ENCODE measurements at places on chromosomes 11 and 22.

DNA sequence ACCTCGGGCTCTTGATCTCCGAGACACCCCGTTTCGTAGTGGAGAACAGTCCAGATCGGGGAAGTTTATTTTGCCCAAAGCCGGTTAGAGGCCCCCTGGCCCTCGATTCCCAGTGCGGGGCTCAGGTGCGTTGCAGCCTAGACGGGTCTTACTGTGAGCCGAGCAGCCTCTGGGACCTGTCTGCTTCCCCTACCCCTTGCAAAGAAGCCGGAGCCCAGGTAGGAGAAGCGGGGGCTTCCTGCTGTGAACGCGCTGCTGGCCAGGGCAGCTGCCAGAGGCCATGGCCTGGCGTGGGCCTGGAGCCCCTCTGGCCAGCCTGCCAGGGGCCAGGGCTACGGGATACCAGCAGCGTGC, 621 bp downstream of the TSPO start:
- no peak for DNase-seq

DNA sequence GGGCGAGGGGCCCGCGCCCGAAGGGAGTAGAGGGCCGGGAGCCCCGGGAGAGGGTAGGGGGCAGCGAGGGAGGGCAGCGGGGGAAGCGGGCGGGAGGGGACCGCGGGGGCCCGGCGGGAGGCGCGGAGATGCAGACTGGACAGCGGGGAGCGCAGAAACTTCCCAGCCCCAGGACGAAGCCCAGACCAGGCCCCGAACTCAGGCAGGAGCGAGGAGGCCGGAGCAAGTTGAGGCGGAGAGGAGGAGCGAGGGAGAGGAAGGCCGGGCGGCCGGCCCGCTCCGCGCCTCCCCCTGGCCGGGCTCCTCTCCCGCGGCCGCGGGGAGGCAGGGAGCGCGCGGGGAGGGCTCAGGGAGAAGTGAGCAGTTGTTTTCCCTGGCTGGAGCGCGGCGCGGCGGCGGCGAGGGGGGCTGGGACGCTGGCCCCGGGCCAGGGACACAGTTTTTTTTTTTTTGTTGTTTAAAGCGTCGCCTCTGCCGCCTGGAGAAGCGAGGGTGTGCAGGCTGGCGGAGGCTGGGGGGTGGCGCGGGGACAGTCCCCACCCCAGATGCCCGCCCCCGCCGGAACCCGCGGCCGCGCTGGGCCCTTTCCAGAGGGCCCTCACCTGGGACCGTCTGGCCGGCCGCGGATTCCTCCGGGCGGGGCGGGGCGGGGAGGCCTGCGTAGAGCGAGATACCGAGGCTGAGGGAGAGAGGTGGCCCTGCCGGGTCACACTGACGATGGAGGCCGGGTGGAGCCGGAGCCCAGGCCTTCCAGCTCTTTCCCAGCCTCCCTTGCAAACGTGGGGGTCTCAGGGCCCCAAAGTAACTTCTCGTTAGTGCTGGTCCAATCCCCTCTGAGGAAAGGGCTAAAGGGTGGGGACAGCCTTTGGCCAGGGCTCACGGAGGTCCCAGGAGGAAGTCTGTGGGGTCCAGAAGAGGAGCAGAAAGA, at the start of gene LTBP3:
Gene LTBP3, minus strand, starts transcription at position 358 of the 928 bp plus-strand sequence. CDS start 400 bp downstream, outside the sequence.
- DNase-seq = no peak

GRCh38 chr22:44604991-44605390, 97.0 kb upstream of the PRR5 start:
- DNase-seq = no peak

- DNase-seq = no peak
Measured at GRCh38 chr11:64544616-64545296, 46.3 kb upstream of the SLC22A12 start.

DNA sequence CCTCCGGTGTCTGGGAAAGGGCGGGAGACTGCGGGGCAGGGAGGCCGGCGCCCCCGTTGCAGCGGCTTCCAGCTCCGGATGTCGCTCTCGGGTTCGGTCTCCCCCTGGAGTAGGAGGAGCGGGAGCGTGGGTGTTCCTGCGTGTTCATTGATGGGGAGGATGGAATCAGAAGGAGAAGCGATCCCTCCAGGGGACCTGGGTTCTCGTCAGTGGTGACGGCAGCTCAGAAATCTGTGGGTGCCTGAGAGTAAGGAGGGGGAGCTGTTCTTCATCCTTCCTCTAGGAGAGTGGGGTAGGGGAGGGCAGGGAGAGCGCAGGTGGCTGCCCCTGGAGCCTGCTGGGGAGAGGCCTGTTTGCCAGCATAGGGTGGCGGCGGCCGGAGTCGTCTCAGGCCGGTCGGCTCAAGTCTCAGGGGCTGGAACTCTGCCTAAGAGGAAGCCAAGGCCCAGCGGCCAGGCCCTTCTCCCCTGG, 1.1 kb downstream of the UBASH3B start:
- peak; percentile 37 for DNase-seq

GRCh38 chr11:76074148-76075095, 131.9 kb downstream of the WNT11 start:
- no peak for DNase-seq

- DNase-seq = no peak
Measured at GRCh38 chr22:46965555-46966494, 203.4 kb downstream of the TBC1D22A start.

- no peak for DNase-seq
Measured at GRCh38 chr11:98710026-98710425, 310.7 kb upstream of the CNTN5 start.

DNA sequence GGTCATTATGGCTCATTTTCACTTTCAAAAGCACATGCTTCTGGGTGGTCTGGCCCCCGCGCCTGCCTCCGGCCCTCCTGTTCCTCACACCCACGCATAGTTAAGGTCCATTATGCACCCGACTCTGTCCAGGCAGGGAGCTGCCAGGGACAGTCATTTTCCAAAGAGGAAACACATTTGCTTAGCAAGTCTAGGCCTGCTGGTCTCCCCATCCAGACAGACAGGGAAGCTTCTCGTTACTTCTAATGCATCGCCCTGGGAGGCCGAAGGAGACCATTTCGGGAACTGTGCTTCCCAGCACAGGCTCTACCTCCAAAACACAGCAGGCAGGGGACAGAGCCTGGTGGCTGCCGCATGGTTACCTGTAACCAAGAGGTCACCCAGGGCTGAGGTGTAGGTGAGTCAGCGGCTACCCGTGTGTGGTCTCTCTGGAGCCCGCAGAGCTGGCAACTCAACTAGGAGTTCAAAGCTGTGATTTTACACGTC, 87.1 kb upstream of the SHANK2 start:
- DNase-seq = no peak

DNA sequence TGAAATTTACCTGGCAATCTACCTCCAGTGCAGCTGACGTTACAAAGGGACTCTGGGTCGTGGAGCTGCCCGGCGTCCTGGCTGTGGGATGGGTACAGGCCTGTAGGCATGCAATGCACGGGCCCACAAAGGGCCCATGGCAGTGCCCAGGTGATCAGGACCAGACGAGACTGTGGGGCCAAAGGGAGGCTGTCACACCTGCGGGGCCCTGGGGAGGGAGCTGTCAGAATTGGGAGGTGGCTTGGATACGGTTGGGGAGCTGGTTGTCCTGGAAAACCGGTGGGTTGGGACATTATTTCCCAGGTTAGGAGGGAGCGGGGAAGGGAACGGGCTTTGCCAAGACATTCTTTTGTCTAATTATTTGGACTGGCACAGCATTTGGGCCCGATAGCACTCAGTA, 958.5 kb downstream of the BRD1 start:
- DNase-seq = no peak

- DNase-seq = no peak
Measured at GRCh38 chr11:125621995-125622394, 3.0 kb upstream of the CHEK1 start.

GRCh38 chr11:73185680-73186293, 32.3 kb upstream of the P2RY2 start:
- no peak for DNase-seq

- no peak for DNase-seq
Measured at GRCh38 chr22:16658068-16658467, 65.5 kb upstream of the CCT8L2 start.

DNA sequence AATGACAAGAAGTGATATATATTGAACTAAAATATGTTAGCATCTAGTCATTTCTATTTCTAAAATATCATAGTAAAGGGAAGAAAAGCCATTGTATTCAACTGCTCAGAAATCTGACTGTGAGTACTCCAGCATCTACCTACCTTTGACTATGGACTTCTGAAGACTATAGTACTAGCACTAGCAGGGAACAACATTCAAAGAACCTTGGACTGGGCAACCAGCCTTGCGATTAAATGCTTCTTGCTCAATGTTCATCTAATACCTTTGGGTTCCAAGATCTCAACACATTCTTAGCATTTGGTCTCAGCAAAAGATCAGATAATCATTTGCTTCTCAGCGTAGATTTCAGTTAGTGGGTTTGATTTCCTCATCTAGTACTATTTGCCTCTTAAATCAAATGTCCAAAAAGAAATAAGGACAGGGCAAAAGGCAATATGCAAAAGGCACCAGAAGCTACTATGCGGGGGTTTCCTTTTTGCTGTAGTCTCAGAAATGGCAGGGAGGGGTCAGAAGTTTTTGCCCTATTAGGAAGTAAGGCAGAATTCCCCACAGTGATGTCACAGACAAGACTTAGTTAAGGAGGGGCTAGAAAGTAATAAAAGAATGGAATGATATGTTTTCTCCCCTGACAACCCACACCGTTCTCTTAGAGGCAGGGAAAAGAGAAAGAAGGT, 80.6 kb downstream of the GAB2 start:
- DNase-seq = no peak

DNA sequence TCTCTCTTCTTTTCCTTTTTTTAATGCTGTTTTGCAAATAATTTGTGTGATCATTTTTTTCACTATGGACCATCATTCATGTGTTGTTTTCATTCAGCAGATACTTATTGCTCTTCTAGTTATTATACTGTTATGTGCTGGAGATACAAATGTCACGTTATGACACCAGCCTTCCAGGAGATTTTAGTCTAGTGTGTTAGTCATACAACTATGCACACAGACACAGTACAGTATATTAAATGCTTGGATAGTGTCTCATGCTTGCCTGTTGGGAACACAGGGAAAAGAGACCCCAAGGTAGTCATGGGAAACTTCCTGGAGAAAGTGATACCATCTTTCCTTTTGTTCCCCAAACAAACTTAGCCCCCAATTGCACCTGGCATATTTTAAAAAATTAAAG, 116.1 kb downstream of the UVRAG start:
- no peak for DNase-seq

DNA sequence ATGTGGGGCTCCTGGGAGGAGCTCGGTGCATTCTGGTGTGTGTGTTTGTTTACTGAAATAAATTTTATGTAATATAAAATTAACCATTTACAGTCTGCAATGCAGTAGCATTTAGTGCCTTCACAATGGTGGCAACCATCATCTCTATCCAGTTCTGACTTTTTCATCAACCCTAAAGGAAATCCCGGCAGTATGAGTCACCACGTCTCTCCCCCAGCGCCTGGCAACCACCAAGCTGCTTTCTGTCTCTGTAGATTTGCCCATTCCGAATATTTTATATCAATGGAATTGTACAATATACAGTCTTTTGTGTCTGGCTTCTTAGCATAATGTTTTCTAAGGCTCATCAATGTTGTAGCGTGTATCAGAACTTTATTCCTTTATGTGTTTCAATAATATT, 300.5 kb downstream of the MIAT start:
- DNase-seq = no peak

DNA sequence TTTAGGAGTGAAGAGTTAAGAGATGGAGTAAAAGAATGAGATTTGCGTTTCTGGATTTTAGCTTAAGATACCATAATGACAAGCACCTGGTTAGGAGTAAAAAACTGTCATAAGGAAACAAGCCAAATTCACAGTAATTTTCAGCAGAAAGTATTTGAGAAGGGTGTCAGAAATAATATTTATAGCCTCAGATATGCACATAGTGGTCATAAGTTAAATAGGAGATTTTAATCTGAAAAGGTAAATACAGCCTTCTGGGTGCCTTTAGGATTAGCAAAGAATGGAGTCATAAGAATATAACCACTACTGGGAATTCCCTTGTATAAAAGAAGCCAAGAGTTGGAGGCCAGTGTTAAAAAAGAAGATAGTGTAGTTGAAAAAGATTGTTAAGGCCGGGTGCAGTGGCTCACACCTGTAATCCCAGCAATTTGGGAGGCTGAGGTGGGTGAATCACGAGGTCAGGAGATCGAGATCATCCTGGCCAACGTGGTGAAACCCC, 160.1 kb downstream of the SWAP70 start:
- no peak for DNase-seq

DNA sequence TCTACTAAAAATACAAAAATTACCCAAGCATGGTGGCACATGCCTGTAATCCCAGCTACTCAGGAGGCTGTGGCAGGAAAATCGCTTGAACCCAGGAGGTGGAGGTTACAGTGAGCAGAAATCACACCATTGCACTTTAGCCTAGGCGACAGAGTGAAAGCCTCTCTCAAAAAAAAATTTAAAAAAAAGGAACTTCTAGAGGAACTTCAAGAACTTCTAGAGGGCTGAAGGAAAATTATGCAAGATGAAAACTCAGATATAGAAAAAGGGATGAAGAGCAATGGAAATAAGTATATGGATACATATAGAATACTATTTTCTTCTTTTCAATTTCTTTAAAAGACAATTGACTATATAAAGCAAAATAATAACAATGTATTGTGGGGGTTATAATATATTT, 51.2 kb upstream of the PRR5 start:
- no peak for DNase-seq

- no peak for DNase-seq
Measured at GRCh38 chr22:50723991-50724390, 14.0 kb upstream of the ACR start.

DNA sequence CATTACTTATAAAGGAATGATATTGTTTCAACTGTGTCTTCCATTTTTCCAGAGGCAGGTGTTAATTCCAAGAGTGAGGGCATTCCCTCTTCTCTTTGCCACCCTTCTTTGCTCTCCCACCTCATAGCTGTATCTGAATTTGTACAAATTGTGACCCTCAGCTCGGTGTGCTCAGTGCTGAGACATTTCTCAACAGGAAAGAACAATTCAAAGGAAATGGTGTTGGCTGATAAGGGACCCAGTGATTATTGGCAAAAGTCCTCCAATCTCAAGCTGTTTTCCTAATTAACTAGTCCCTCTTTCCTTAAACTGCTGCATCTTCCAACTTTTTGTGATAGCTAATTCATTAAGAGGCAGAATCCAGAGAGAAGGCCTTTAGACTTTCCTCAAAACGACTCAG, 408.9 kb upstream of the SYN3 start:
- DNase-seq = no peak

DNA sequence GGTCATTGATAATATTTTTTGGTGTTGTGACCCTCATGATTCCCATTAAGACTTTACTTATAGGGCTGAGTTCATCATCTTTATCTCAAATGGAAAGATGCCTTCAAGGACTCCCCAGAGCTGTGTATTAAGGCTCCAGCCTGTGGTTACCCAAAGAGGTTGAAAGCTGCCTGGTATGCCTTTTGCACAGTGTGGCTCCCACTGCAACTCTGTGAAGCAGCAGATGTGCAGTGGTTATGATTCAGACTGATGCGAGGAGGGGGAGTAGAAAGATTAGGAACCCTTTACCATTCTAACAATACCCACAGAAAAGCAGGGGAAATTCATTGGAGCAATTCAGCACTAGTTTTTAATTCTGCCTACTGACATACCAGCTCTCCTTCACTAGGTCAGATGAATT, 560.0 kb downstream of the INSC start:
- no peak for DNase-seq

DNA sequence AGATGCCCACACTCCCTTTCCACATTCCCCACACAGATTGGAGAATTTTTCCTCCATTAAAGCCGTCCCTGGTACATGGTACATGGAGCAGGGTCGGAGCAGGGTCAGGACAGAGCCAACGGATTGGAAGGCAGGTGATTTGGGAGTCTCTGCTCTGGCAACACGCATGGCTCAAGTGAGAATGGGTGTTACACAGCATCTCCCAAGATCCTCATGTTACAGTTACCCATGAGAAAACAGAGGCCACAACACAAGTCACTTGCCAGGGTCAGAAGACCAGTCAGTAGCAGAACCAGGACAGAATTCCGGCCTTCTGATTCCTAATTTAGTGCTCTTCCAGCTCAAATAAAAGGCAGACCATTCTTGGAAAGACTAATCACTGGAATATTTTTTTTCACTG, 7.7 kb upstream of the F2 start:
- no peak for DNase-seq

Data from stimulated activated CD4-positive, alpha-beta T cell treated with anti-CD3 and anti-CD28 coated beads, Interleukin-1b, Interleukin-23, amount 100 ng/mL, for 24 hours (primary cell).